CD8-positive, alpha-beta T cell (primary cell): ENCODE measurements at places on chromosomes 1 and 21.
A peak's percentile ranks its signal among the peaks of the same experiment; 100 is the strongest.

DNA sequence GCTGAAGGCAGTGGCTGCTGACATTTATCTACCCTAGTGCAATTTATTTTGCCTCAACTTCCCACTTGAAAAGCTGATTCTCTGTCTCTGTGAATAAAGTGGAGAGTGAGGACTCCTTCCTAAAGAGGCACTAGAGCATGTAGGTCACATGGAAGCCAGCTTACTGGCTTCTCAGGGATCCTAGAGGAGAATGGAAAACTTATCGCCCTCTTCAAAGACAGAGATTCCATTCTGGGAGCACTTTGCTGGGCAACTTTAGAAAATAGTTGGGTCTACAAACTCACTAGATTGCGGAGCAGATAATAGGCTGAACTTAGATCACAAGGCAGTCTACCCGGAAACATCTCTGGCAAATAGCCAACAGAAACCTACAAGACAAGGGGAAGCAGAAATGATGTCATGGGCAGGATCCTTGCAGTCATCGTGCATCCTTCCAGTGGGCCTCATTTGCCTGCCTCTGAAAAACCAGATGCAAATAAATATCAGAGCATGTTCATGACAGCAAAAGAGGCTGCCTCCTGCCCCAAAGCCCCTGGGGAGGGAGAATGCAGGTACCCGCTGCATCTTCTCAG, 104.8 kb upstream of the BARHL2 start:
- DNase-seq: no peak

DNA sequence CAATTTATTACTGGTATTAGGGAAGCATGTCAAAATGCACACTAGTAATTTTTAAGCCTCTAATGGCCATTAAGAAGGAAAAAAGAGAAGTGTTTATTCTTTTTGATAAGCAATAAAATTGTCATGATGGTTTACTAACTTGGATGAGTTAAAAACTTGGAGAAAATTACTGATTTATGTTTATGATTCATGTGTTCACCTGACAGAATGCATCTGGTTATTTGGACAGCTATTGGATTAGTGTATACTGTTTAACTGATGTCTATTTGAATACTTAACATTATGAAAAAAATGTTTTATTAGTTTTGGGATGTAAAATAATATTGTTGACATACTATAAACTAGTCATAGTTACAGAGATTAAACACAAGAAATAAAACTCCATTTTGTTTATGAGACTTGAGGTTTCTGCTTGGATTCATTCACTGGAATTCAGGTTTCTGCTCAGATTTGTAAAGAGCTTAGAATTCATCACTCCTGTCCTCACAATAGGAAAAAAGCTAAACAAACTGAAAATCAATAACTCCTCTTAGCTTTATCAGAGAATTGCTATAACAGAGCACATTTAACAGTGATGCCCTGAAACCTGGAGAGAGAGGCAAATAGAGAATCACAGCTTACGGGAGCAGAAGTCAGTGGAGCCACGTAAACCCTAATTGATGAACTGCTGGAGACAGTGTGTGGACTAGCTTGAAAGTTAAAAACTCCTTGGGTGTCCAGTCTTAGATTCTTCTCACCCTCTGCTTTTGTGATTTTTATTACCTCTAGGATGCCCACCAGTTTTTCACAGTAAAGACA, 56.7 kb downstream of the RALGPS2 start:
- DNase-seq: no peak

DNA sequence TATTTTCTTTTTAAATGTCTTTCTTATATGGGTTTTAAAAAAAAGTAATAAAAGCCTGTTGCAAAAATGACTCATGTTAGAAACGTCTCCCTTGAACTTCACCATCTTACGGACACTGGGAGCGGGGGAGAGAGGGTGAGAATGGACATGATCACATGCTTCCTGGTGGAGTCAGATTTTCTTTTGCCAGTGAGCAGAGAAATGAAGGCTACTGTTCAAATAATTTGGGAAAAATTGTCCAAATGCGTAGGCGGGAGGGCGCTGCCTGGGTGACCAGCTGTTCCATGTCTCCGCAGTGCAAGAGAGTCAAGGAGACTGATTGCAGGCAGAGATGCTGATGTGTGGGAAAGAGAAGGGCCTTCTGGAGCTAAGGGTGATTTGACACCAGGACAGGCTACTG, 23.1 kb downstream of the EIF2D start:
- DNase-seq: no peak

GRCh38 chr1:172746091-172746949, 87.4 kb downstream of the FASLG start:
- DNase-seq: peak; percentile 31

GRCh38 chr1:201251411-201251810, 31.9 kb upstream of the PKP1 start:
- no peak for DNase-seq

DNA sequence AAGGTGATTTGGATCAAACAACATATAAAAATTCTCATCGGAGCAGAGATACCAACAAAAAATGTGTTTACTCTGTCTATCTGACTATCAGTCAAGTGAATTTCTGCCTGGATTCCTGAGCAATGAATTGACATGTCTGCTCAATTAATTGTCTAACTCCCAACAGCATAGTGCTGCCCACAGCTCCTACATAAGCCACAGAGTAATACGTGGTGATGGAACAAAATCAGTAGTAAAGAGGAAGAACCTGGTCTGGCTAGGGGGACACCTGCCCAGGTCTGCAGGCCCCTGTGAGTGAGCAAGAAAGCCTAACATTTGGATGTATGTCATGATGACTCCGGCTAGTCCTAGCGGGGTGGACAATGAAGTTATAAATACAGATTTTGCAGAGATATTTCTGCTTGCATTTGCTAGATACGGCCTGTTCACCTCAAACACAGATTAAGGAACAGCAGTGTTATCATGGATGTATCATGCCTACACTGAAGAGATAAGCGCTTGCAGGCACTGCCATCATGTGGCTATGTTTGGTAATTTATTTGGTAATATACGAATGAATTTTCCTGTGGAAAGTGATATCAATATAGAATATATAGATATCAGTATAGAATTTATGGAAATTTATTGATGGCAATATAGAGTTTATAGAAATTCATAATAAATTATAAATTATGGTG, 69.6 kb upstream of the LRRC8B start:
- peak; percentile 33 for DNase-seq

GRCh38 chr1:48093147-48093546, 96.0 kb upstream of the TRABD2B start:
- DNase-seq: no peak

- DNase-seq: no peak
These were observed 7.7 kb downstream of the C1orf226 start for GRCh38 chr1:162389021-162389818.

DNA sequence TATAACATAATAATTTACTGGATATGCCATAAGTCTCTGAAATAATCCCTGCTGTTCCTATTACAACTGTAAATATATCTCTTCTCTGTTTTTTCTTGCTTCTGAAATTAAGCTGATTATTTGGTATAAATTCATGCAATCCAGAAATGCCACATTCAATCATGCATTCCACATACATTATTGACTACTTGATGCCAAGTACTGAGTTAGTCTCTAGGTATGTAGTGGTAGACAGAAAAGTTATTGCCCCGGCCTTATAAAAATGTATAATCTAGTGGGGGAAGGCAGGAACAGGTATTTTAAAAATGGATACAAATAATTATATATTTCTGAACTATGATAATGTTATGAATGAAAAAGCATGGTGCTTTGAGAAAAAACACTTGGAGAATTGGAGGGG, 338.6 kb upstream of the SNX7 start:
- no peak for DNase-seq

- DNase-seq: no peak
These were observed 102.4 kb upstream of the ETV3 start for GRCh38 chr1:157240495-157241184.

GRCh38 chr1:208641579-208642280, 397.5 kb upstream of the PLXNA2 start:
- DNase-seq: no peak

DNA sequence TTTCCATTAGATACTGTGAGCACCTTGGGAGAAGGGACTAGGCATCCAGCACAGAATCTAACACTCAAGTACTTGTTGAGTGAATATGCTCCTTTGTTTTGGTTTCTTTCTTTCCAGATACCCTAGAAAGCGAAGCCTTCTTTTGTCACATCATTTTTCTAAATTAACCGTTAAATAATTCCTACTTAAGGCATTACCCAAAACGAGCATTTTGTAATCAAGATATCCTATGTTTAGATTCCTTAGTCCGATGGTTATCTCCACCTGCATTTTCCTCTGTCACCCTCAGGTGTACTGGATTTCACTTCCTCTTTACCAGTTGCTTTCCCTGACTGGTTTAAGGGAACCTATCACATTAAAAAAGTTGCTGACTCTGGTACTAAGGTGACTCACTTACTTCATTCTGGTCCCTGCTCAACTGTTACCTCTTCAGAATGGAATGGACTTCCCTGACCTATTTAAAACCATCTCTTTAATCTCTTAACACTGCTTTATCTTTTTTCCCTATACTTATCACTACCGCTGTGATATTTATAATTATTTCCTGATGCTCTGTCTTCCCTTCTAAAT, 3.2 kb downstream of the B3GALNT2 start:
- DNase-seq: no peak

GRCh38 chr1:82215056-82215852, 414.5 kb downstream of the ADGRL2 start:
- DNase-seq: no peak

DNA sequence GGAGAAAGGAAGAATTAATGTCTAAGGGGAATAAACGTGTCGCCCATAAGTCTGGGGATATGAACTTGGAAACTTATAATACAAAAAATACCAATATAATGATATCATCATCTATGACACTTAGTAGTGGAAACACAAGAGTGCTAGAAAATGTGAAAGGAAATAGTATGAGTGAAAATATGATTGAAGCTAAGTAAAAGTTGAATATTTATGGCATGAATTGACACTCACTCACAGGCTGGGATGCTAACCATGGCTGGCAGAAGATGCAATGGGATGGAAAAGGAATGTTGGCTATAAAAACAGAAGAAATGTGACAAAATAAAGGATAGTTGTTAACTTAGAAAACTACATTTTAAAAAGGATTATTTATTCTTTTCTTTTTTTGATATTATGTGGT, 120.1 kb downstream of the XPR1 start:
- no peak for DNase-seq

- no peak for DNase-seq
These were observed 63.5 kb upstream of the ADARB1 start for GRCh38 chr21:45010860-45011259.

- DNase-seq: no peak
These were observed 17.5 kb upstream of the ALPL start for GRCh38 chr1:21491488-21492355.

DNA sequence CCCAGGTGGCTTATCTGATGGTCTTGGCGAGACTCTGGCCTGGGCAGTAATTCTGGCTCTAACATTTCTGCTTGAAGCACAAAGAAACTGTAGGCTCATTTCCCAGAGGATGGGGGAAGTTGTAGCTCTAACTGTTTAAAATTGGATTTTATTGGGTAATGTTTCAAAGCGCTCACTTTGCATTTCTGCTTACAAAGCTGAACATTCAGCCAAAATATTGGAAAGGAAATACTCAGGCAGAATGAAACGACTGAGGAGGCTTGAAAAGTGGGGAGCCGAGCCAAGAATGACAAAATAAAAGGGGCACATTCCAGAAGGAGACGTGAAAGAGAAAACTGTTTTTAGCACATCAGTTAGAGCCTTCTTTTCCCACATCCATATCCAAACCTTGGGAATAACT, 202.6 kb downstream of the GRIK1 start:
- no peak for DNase-seq

GRCh38 chr1:15220024-15220392, 27.0 kb upstream of the FHAD1 start:
- no peak for DNase-seq

DNA sequence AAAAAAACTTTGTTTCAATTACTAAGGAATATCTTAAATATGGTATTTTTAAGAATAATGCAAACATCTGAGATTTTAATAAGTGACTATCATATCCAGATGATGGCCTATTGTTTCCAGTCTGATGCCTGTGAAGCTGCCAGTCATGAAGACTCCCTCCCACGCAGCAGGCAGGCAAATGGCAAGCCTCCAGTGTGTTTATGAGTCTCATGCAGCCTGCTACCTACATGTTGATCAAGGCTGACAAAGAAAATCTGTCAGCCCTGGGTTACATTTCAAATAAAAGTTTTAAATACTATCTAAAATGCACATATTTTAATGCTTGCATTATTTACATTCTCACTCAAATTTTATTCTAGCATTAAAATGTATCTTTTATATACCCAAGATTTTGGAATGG, 137.6 kb upstream of the RNPC3 start:
- no peak for DNase-seq

DNA sequence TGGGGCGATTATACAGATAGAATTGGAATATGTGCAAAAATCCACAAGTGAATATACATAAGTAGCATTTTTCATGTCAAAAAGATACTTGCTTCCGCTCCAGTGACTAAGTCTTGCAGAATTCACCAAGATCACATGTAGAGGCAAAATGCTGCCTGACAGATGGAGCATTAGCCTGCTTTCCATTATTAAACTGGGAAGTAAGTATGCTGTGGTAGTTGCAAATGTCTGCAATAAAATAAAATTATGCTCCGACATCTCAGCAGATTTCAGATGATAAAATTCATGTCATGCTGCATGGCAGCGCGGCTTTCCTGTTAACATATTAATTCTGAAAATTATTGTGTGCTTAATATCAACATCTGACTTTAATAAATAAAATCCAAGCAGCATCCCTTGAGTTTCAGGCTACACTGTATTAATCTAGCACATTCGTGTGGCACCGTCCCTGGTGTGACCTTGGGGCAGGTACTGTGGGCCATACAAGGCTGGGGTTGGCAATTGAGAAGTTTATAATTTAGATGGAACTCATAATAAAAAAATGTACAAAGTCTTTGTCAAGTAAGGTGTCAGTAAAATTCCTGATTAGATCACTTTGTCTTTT, 366.4 kb upstream of the ZP4 start:
- no peak for DNase-seq

DNA sequence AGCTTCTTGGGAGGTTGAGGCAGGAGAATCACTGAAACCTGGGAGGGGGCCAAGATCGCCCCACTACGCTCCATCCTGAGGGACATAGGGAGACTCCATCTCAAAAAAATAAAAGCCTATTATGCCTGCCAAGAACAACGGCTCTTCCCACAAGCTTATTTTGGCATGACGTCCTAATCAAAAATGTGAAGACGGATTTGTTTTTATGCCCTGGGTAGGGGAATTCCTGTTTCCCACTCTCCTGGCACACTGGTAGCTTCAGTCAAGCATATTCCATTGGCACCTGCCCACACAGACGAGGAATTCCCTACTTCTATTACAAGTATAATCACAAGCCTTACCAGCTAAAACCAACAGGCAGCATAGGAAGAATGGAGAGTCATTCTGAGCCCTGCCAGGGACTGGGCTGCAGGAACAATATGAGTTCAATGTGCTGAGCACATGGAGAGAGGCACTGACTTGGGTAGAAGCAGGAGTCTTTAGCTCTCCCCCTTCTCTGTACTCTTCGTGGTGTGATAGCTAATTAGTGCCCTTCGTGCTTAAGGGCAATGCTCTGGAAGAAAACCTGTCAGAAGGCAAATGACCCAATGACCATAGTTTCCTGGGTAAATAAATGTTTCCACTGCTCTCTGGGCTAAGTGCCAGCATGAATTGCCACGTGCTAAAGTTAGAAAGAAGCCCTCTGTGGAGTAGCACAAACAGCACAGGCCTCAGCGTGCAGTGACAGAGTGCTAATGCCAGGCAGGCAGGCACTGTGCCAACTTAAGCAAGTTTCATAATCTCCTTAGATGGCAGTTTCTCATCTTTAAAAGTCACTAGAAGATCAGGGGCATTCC, 16.8 kb downstream of the TNFSF4 start:
- DNase-seq: no peak

- DNase-seq: no peak
These were observed 91.5 kb downstream of the PCP4 start for GRCh38 chr21:39958731-39959130.
